A673 (cell line): ENCODE measurements at places on chromosomes 1 and 21. TPM values are rescaled to one million over a fixed set of nuclear protein-coding genes. Genes with fewer than 3 reads are reported as not detected.

The NTMT2 gene
- not detected in 2 replicates for total RNA-seq

The TEX38 gene
- total RNA-seq: not detected in 2 replicates

The COL8A2 gene
- 0.22 and 0.24 TPM in 2 replicates for total RNA-seq

The OR2T11 gene
- not detected in 2 replicates for total RNA-seq

- DNase-seq: peak; percentile 39
Measured at GRCh38 chr1:18581420-18581880, 49.2 kb upstream of the PAX7 start.

GRCh38 chr1:13628711-13629110 lies 45.1 kb downstream of the PDPN start:
- DNase-seq: no peak

GRCh38 chr1:214416858-214417257 lies 134.5 kb downstream of the PTPN14 start:
- DNase-seq: no peak

DNA sequence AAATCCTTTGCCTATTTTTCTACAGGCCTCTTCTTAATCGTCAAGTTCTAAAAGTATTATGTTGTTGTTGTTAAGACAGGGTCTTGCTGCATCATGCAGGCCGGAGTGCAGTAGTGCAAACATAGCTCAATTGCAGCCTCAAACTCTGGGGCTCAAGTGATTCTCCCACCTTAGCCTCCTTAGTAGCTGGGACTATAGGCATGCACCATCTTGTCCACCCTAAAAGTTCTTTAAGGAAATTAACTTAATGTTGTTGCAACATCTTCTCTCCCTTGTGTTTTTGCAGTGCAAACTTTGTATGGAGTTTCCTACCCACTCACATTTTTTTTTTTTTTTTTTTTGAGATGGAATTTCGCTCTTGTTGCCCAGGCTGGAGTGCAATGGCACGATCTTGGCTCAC lies 4.1 kb upstream of the VHLL start:
- no peak for DNase-seq

GRCh38 chr1:220378571-220379302 lies 106.5 kb upstream of the RAB3GAP2 start:
- no peak for DNase-seq
